Suppressor macrophage (primary cell): ENCODE measurements at places on chromosomes 7 and 10.

- DNase-seq: no peak
Measured at GRCh38 chr10:15796762-15797161, 63.5 kb downstream of the MINDY3 start.

DNA sequence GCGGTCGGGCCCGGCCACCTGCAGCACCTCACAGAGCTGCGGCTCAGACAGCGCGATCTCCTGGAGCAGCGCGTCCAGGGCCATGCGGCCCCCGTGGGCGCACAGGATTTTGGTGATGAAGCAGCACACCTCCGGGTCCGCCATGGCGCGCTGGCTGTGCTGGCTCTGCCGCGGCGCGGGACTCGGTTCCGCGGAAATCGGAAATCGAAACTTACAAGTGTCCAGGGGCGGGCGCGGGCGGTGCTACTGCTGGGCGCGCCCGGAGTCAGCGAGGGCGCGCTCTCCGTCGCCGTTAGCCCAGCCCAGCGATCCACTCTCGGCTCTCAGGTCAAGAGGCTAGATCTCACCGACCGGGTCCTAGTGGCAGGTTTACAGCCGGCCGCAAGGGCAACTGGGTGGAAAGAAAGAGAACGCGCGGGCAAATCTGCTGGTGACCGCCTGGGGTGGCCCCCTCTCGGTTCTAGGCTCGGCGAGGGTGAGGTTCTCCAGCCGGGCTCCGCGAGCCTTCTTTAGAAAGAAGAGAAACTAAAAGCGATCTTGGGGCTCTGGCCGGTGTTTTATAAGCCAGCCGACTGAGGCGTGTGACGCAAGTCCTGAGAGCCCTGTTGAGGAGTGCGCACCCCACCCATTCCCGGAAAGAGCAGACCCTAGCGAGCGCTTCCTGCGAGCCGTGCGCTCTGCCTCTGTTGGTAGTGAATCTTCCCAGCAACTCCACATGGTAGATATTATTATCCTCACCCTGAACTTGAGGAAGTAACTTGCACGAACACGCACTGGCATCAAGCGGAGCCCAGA, at the start of gene ZC3HAV1:
Gene ZC3HAV1, minus strand, starts transcription at position 533 of the 795 bp plus-strand sequence. Its CDS starts 389 bp downstream, at position 144.
- DNase-seq: peak; percentile 95

DNA sequence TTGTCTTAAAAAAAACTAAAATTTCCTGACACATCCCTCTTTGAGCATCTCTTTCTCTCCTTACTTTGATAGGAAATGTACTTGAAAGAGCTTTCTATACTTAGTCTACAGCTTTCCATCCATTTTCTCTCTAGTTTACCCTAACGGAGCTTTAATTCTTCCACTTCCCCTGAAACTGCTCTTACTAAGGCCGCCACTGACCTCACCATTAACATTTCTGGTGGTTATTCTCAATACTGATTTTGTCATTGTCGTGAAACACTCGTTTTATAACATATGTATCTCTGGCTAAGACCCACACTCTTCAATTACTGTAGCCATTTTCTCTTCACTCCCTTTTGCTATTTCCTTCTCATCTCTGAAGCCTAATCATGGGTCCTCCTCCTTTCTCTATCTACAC, 262.0 kb upstream of the FERD3L start:
- DNase-seq: no peak

DNA sequence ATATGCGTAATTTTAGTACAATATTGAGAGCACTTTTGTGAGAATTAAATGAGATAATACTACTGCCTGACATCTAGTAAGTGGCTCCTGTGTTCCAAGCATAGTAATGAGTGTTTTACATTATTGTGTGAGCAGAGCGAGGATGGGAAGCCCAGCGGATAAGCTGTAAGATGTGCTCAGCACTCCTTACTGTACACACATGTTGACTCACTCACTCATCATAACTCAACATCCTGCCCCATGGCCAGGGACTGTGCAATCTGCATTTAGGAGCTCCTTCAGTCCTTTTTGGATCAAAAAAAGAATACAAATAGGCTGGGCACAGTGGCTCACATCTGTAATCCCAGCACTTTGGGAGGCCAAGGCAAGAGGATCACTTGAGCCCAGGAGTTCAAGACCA, 72.9 kb upstream of the NEBL start:
- no peak for DNase-seq

GRCh38 chr10:124470544-124471434, 9.2 kb downstream of the LHPP start:
- DNase-seq: no peak

DNA sequence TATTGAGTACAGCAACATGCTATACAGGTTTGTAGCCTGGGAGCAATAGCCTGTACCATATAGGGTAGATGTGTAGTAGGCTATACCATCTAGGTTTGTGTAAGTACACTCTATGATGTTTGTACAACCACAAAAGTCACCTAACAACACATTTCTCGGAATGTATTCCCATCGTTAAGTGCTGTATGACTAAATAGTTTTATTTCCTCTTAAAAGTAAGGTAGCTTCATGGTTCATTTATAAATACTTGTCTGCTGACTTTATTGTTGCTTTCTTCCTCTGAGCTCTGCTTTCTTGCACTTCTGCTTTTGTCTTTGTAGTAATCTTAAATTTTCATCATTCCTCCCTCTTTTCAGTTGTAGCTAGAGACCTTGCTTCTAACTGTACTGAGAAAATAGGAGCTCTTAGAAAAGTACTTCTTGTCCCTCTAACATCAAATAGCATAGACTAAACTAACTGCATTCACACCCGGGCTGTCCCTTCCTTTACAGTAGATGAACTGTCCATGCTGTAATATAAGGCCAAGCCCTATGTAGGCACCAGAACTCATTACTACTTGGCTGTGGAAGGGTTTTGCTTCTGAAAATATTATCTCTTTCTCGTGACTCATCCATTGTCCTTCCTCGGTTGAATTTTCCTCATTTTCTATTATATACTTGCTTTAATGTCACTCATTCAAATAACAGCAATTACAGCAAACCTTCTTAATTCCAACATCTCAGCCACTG, 55.4 kb upstream of the FAM3C start:
- no peak for DNase-seq

DNA sequence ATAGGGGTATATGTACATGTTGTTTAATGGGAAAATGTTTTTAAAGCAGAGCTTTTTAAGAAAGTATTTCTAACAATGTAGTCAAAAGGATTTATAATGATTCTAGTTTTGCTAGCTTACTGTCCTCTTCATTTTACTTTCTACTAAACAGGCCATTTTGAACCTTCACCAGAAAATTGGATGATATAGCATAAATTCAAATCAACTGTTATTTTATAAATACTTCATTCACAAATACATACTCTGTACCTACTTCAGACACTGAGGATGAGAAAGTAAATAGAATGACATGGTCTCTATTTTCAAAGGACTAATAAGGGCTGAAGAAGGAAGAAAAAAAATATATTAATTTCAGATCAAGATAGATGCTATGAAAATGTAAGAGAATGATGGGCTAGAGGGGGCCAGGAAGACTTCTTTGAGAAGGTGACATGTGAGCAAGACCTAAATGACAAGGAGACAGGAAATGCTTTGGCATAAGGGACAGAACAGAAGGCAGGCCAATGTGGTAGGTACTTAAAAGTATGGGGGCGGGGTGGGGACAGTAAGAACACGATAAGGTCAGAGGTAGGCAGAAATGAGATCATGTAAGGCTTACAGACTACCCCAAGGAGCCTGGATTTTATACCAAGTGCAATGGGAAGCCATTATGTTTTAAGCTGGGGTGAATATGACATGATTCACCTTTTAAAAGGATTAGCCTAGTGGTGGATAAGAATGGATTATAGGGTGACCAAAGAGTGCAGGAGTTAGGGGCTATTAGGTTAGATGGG, 5.2 kb downstream of the NAMPT start:
- DNase-seq: peak; percentile 29

DNA sequence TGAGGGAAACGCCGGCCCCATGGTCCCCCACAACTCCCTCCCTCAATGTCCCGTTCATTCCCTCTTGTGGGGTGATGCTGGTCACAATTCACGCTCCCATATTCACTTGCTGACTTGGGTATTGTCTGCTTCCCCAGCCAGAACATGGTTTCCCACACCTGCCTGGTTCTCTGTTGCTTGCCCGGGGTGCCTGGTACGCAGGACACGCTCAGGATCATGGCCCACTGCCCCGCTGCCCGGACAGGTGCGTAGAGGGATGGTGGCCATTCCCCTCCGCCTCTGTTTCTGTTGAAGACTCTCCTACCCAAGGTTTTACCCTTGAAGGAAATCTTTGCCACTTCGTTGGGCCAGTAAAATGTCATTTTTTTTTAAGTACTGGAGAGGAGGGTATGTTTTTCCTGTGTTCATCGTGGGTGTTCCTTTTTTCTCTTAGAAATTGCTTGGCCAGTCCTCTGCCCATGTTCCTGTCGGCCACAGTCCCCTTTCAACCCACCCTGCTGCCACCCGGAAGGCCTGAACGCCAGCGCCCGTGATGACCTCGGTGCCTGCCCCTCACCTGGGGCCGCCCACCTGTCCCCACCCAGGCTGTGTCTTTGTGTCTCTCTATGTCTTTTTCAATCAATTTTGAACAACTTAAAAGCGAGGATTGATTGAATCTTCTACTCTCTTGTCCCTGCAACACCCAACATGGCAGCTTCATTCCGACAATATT, 38.2 kb downstream of the FOXL3 start:
- DNase-seq: no peak

GRCh38 chr10:45548068-45548467, 124.5 kb downstream of the ZFAND4 start:
- no peak for DNase-seq

DNA sequence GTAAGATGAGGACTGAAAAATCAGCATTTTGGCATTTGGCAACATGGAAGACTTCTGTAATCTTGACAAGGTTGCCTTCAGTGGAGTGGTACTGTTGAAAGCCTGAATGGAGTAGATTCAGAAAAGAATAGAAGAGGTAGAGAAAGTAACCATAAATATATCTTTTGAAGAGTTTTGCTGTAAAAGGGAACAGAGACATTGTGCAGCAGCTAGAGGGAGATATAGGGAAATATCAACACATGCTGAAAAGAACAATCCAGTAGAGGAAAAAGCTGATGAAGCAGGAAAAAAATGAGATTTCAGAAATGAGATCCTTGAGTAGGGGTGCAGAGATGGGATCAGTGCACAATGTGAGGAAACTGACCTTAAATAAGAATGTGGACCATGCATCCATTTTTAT, 60.0 kb downstream of the RAPGEF5 start:
- DNase-seq: no peak

DNA sequence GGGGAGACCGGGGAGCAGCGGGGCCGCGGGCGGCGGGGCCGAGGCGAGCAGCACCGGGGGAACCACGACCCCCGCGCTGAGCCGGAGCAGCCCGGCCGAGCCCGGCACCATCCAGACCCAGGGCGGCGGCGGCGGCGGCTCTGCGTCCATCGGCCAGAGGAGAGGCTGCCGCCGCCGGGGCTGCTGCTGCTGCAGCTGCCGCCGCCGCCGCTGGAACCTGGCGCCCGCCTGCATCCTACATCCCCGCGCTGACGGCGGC, 190 bp downstream of the TCERG1L start:
- DNase-seq: no peak

GRCh38 chr7:107668296-107668695, 7.7 kb downstream of the SLC26A4 start:
- no peak for DNase-seq

GRCh38 chr10:86438091-86438749, 71.6 kb upstream of the GRID1 start:
- no peak for DNase-seq

DNA sequence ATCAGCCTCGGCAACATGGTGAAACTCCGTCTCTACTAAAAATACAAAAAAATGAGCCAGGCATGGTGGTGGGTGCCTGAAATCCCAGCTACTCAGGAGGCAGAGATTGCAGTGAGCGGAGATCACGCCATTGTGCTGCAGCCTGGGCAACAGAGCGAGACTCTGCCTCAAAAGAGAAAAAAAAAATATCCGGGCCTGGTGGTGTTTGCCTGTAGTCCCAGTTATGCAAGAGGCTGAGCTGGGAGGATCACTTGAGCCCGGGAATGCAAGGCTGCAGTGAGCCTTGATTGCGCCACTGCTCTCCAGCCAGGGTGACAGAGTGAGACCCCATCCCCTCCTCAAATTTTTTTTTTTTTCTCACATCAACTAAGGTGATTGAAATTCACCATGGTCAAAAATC, 42.8 kb downstream of the CDC123 start:
- DNase-seq: no peak

- DNase-seq: peak; percentile 34
Measured at GRCh38 chr7:112206991-112207592, 597 bp downstream of the ZNF277 start.

GRCh38 chr10:131692686-131693334, 208.0 kb upstream of the PPP2R2D start:
- no peak for DNase-seq

DNA sequence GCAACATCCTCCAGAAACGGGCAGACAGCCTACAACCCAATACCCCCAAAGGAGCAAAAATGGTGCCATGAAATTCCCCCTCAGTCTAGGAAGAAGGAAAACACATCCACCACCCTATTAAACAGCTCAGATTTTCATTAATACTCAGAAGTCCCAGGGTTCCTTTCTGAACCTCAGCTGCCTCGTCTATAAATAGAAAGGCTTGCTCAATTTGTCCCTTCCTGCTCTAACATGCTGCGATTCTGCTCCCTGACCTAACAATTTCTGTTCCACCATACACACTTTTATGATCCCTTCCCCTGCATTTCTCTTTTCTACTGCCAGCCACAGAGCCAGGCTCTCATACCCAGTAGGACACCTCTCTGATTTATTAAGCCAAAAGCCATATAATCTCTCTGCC, 68.1 kb downstream of the MTERF1 start:
- DNase-seq: peak; percentile 7

DNA sequence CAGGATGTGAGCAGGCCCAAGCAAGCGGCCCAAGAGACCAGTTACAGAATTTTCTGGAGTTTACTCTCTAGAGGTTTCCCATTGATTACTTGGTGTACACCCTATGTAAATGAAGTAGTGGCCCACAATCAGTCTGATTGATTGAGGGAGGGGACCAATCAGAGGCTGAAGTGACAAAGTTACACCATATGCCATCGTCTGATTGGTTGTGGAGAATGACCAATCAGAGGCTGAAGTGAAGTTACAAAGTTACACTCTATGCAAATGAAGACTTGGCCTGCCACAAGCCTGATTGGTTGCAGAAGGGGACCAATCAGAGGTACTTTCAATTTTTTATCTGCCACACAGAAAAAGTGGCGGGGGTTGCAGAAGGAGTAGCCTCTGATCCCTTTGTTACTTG, 83.7 kb downstream of the KIF20B start:
- DNase-seq: no peak

DNA sequence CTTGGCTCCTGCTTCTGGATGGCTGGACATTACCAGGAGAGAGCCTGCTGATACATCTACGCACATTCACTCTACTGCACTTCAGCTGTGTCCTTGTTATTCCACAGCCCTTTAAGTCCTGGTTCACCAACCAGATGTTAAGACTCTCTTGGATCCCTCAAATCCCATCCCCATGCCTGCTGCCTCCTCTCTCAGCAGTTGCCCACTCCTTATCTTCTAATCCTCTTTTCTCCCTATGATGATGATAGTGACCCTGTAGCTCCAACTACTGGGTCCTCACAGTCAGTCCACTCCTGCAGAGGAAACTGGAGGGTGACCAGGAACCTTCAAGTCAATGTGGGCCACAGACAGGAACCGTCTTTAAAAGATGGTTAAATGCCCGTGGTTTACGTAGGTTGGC, 96.3 kb upstream of the PDCD4 start:
- DNase-seq: no peak

GRCh38 chr7:27160546-27161213, 4.2 kb upstream of the HOXA7 start:
- peak; percentile 90 for DNase-seq

GRCh38 chr10:79007421-79008319, 61.1 kb upstream of the ZMIZ1 start:
- DNase-seq: peak; percentile 82
